ENCODE measurements at places on chromosomes 7 and 10. TPM values are rescaled to one million over a fixed set of nuclear protein-coding genes. Genes with fewer than 3 reads are reported as not detected.

- no peak for DNase-seq
These were observed 1.8 kb upstream of the PDGFA start for GRCh38 chr7:521221-522070.

GRCh38 chr10:101397140-101397539, 43.2 kb downstream of the BTRC start:
- DNase-seq = peak; percentile 64

DNA sequence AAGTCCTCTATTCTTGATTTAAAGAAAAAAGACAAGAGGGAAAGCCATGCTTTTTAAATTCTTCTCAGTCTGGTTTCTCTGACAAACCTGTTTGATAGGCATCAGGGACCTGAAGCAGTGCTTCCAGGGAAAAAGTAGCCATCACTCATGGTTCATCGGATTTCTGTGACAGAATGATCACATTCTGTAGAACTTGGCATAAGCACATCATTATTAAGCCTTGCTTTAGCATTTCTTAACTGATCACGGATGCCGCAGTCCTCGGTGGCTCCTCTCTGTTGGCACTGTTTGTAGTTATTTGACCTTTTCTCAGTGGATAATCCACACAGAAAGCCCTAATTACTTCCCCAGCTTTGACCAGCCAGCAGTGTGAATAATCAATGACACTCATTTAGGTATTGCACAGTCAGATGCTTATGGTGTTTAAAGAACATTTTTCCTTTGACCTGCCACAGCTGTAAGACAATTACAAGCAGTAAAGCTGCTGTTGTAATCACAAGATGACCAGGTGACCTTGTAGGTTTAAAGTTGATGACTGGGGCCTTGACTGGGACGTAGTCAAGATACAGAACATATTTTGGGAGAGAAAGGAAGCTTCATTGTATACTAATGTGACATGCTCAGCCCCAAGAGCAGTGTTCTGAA, 64.4 kb upstream of the SKAP2 start:
- no peak for DNase-seq

- DNase-seq = no peak
These were observed 101.0 kb downstream of the AOAH start for GRCh38 chr7:36623247-36623646.

GRCh38 chr10:126902157-126902556, 3.1 kb upstream of the DOCK1 start:
- DNase-seq = no peak

Gene SUN3
- not detected for total RNA-seq

Gene SPDYE6
- total RNA-seq = not detected

Gene CPN1
- not detected for total RNA-seq

Gene MTG1
- 24.7 TPM for total RNA-seq

Gene PRF1
- total RNA-seq = 0.79 TPM

All from skin of body (tissue), 3 donors.